ENCODE measurements at places on chromosomes 3 and 15. TPM values are rescaled to one million over a fixed set of nuclear protein-coding genes. Genes with fewer than 3 reads are reported as not detected.

FBXL22 gene
- 0.89 TPM for total RNA-seq

C3orf20 gene
- total RNA-seq = 0.11 TPM

AADACL2 gene
- total RNA-seq = not detected

CD200R1L gene
- not detected for total RNA-seq

KLHL6 gene
- 0.31 TPM for total RNA-seq

SAMMSON gene
- not detected for total RNA-seq

GCSAM gene
- not detected for total RNA-seq

DUOXA2 gene
- not detected for total RNA-seq

REC114 gene
- not detected for total RNA-seq

CAND2 gene
- 210 TPM for total RNA-seq

RTP3 gene
- total RNA-seq = not detected

WDR48 gene
- total RNA-seq = 21.7 TPM

ATXN7 gene
- 24.0 TPM for total RNA-seq

GOLGA8J gene
- total RNA-seq = not detected

CCRL2 gene
- 0.29 TPM for total RNA-seq

LNP1 gene
- total RNA-seq = 2.2 TPM

PLXNB1 gene
- 3.9 TPM for total RNA-seq

TLR9 gene
- 0.07 TPM for total RNA-seq

TRANK1 gene
- 2.1 TPM for total RNA-seq

GLCE gene
- 4.8 TPM for total RNA-seq

LMLN gene
- total RNA-seq = 4.2 TPM

PAQR5 gene
- not detected for total RNA-seq

ALDH1L1 gene
- total RNA-seq = 60.4 TPM

CCDC54 gene
- total RNA-seq = not detected

PIGB gene
- 10.1 TPM for total RNA-seq

CCR3 gene
- not detected for total RNA-seq

ADAMTS17 gene
- 5.0 TPM for total RNA-seq

CHRFAM7A gene
- total RNA-seq = 0.13 TPM

LAMB2 gene
- 199 TPM for total RNA-seq

ELL3 gene
- total RNA-seq = 2.4 TPM

PLCB2 gene
- total RNA-seq = not detected

TRPC1 gene
- total RNA-seq = 0.75 TPM

MYO1E gene
- 26.0 TPM for total RNA-seq

TMEM40 gene
- 1.2 TPM for total RNA-seq

PLS1 gene
- total RNA-seq = 0.65 TPM

PLA2G4B gene
- 0.13 TPM for total RNA-seq

BBX gene
- total RNA-seq = 48.3 TPM

NR2E3 gene
- total RNA-seq = not detected

ARPP21 gene
- total RNA-seq = 93.8 TPM

ZNF80 gene
- total RNA-seq = 0.09 TPM
